ENCODE measurements at places on chromosomes 1 and 21.

- DNase-seq = no peak
Observed at GRCh38 chr1:6603915-6604558, 1.4 kb upstream of the KLHL21 start.

DNA sequence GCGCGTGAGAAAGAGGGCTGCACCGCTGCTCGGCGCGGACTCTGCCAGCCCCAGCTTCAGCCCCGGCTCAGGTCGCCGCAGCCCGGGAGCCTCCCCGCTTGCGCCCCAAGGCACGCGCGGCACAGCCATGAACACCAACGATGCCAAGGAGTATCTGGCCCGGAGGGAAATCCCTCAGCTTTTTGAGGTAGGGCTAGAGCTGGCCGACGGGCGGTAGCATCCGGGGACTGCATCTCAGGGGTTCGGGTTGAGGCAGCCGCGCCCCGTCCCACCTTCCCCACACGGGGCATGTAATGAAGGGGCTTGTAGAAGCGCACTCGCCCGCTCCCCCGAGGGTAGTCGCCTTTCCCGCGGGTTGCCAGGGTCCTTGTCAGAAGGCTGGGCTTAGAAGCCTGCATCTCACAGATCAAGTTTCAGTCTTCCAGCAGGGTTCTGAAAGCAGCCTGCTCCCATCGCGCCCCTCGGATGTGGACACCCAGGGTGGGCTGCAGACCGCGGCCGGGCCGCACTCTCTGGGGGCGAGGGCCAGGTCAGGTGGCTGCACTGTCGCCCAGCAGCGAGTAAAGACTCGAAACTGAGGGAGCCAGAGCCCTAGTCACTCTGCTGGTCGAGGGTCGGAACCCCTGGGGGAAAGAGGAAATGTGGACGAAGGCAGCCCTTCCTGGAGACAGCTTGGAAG is 507 bp downstream of the AK5 start:
- no peak for DNase-seq

- no peak for DNase-seq
Observed at GRCh38 chr1:65153635-65154034, 5.6 kb downstream of the AK4 start.

- DNase-seq = no peak
Observed at GRCh38 chr1:183566026-183566425, 24.2 kb downstream of the NCF2 start.

GRCh38 chr1:34781844-34782391 is 904 bp downstream of the GJB3 start:
- no peak for DNase-seq

DNA sequence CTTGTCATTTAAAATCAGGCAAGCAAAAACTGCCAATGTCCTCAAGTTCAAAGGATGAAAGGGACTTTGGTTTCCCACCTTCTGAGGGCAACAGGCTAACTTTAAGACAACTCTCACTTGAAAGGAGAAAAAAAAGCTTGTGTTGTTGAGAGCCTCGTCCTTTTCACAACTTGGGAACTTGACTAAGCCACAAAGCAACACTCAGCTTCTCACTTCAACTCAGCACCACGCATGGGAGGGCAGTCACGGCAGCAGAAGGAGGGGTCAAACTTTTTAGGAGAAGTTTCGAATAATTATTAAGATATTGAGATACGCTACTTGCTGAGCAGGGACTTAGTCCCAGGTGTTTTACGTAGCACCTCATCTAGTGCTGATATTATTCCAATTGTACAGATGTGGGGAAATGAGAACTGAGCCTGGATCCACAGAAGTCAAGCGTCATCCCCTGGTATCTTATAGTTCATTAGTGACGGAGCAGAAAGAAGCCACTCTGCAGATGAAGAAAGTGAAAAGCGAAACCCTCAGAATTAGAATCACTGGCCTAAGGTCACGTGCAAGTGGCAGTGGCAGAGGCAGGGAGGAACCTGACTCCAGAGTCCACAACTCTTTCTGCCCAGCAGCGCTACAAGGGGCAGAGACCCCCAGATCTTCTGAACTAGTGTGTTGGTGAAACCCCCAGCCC is 83.6 kb downstream of the JAK1 start:
- no peak for DNase-seq

DNA sequence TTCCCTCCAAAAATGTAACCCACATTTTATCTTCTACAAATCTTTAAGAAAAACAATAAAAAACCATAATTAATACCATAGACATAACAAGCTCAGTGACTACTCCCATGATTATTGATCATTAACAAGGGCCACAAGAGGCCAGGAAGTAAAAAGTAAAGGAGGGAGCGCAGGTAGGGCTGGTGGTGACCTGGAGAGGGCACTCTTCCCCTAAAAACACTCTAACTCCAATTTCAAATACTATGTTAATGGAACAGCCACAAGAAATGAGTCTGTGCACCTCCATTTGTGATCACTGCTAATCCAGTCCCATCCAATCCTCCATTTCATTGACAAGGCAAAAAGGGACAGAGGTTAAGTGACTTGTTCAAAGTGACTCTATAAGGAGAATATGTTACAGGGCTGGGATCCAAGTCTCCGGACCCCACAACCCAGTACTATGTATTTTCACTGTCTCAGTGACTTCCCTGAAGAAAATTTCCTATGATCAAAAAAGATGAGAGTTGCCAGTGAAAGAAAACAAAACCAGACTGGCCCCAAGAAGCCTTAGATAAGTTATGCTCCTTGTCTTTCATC is 41.2 kb upstream of the CFAP298 start:
- DNase-seq = peak; percentile 4

- no peak for DNase-seq
Observed at GRCh38 chr1:186978596-186979556, 150.1 kb downstream of the PLA2G4A start.

Measured in NCI-H1436 (cell line).